Endothelial cell of umbilical vein (primary cell): ENCODE measurements at places on chromosomes 3 and 15. TPM values are rescaled to one million over a fixed set of nuclear protein-coding genes. Genes with fewer than 3 reads are reported as not detected.

The FMN1 gene
- polyA plus RNA-seq = 0.01 and 0.02 TPM in 2 replicates

The PGBD4 gene
- polyA plus RNA-seq = 0.39 and 0.41 TPM in 2 replicates

The PLCB2 gene
- 1.6 and 1.9 TPM in 2 replicates for polyA plus RNA-seq

DNA sequence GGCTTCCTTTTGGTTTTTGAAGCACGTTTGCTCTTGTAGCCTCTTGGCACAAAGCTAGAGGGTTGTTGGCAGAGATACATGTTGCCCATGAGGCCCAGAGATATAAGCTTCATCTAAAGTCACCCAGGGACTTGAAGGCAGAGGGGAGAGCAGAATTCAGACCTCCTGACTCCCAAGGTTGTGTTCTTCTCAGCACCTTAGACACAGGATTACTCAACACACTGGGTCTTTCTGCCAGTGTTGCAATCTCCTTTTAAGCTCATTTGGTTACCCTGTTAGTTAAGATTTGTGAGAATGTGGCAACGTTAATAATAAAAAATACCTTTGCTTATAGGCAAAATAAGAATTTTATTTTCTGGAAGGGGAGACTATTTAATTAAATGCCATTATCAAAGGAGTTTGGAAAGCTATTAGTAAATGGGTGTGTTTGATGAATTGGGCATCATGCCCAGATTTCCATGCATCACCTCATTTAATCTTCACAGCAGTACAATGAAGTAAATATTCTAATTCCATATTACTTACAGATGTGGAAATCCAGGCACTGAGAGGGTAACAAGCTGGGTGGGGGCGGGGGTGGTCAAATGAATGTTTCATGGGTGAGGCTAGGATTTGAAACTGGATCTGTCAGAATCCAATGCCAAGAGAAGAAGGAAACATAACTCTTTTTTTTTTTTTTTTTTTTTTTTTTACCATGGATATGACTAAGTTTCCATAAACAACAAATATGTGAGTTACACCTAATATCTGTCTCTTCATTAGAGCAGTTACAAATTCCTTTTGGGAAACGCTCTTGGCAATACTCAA lies 183.3 kb downstream of the NR1D2 start:
- no peak for DNase-seq
- no peak overlapping the region for H3K4me3 ChIP-seq
- H3K27me3 ChIP-seq = no peaks in the 10 kb centered on the region
- H3K36me3 ChIP-seq = no peaks in the 10 kb centered on the region

DNA sequence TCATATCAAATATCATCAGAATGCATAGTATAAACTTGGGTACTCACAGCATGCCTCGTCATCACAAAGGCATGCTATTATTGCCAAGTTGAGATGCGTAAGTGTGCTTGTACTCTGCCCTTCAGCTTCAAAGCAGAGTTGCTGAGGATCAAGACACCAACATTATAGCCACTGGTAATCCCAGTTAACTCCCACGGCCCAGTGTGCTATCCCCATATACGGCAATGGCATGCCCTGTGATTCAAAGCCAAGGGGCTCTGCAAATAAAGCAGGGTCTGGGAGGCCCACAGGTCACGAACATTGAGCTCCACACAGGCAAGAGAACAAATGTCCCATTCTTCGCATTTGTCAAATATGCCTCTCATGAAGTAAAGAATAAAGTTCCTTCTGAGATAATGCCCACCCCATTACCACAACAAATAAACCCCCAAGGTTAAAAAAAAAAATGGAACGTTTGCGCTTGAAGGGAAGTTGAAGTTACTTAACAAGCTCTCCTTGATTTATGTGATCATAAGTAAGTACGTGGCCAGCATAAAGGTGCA lies 298.1 kb upstream of the NECTIN3 start:
- no peak for DNase-seq
- H3K36me3 ChIP-seq = no peaks in the 10 kb centered on the region
- no peak overlapping the region for H3K27ac ChIP-seq
- H3K27me3 ChIP-seq = no peaks in the 10 kb centered on the region
- H3K4me1 ChIP-seq = no peaks in the 10 kb centered on the region

DNA sequence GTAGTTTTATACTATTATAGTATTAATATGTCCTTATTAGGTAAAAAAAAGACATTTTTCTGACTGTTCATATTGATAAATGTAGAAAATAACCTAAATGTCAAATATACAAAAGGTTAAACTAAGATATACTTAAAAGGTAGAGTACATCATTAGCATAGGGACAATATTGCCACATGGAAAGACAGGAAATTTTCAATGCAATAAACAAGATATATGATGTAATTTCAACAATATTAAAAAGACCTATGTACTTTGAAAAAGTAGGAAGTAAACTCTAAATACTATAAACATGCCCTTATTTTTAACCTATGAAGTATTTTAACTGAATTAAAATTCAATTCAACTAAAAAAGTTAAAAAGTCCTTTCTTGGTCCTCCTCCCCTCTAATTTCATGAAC lies 1.9 kb downstream of the SPG11 start:
- peaks cover 9% of the 10 kb centered on the region for H3K4me1 ChIP-seq
- no peaks in the 10 kb centered on the region for H3K27me3 ChIP-seq
- no peak for DNase-seq
- no peak overlapping the region for H3K27ac ChIP-seq
- no peaks in the 10 kb centered on the region for H3K36me3 ChIP-seq
- no peak overlapping the region for H3K4me3 ChIP-seq

DNA sequence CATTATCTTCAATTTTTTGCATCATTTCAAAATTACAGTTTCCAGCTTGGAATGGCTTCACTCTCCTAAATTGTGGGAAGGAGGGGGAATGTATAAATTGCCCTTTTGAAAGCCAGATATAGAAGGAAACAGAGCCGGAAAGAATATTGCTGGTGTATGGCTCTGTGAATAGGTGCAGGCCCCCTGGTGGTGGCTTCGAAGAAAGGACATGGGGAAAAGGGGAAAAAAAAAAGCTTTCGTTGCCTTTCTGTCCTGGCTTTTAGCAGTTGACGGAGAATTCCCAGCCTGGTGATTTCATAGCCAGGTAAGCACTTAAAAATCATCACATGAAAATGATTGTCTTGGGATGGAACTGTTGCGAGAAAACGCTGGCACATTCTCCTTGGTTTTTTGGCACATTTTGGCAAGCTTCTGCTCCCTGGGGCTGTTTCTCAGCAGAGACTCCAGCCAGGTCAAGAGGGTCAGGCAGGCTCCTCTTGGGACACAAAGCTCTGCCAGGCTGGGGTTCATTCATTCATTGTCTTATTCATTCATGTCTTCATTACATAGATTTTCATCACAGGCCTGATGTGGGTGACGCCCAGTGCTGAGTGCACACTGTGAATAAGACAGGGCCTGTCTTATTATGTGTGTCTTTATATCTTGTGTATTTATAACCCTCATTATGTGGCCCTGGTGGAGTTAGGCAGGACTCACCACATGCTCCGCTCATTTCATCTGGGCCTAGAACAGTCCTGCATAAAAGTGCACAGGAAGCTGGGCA lies 300.0 kb upstream of the TPM1 start:
- peak; percentile 64 for DNase-seq
- no peak overlapping the region for H3K27ac ChIP-seq
- no peaks in the 10 kb centered on the region for H3K27me3 ChIP-seq
- H3K36me3 ChIP-seq = no peaks in the 10 kb centered on the region
- no peak overlapping the region for H3K4me3 ChIP-seq
- no peaks in the 10 kb centered on the region for H3K4me1 ChIP-seq

GRCh38 chr3:27680517-27681246 lies 41.4 kb downstream of the EOMES start:
- no peak overlapping the region for H3K4me3 ChIP-seq
- H3K27ac ChIP-seq = peak overlapping the region; percentile 20
- DNase-seq = no peak
- H3K4me1 ChIP-seq = peaks cover 3% of the 10 kb centered on the region

DNA sequence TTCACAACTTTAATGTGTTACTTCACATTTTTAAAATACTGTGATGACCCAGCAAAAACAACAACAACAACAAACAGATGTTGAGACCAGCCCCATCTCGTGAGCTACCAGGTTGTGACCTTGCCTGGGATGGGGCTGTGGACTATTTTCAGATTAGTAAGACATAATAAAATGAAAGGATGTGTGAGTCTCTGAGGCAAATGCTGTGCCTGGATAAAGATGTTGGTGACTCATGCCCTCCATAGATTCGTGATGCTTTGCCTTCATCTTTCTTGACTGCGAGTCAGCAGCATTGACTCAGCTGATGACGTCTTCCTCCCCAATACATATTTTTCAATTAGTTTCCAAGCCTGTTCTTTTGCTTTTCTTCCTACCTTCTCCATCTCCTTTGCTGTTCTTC lies 453.0 kb upstream of the CFAP20DC start:
- no peaks in the 10 kb centered on the region for H3K4me1 ChIP-seq
- no peaks in the 10 kb centered on the region for H3K36me3 ChIP-seq
- H3K4me3 ChIP-seq = no peak overlapping the region
- DNase-seq = no peak

DNA sequence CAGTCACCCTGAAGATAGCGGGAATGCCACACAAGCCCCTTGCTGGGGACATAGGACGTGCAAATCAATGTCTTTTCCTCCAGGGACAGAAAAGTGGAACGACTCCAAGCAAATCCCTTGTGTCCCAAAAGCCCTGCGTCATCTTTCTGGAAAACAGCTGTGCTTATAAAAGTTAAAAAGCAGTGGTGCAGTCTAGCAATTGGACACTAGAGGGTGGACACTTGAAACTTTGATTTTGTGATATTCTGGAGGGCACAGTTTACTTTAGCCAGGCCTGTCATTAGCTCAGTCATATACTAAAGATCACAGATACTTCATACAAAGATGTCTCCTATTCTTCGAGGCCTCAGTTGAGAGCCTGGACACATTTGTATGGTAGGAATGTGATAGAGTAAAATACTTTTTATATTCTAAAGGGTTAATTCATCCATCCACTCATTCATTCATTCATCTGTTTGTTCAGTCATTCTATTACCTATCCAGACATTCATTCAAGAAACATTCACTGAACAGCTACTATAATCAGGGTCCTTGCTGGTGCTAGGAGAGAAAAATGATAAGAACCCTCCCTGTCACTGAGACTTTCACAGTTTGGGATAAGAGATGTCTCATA lies 63.8 kb upstream of the ANKRD34C start:
- DNase-seq = no peak
- no peak overlapping the region for H3K4me3 ChIP-seq
- no peaks in the 10 kb centered on the region for H3K4me1 ChIP-seq
- H3K27me3 ChIP-seq = no peaks in the 10 kb centered on the region
- H3K27ac ChIP-seq = no peak overlapping the region
- no peaks in the 10 kb centered on the region for H3K36me3 ChIP-seq

GRCh38 chr3:159252772-159253384 lies 451.0 kb downstream of the MFSD1 start:
- peaks cover 6% of the 10 kb centered on the region for H3K27me3 ChIP-seq
- peaks cover 6% of the 10 kb centered on the region for H3K4me1 ChIP-seq
- no peaks in the 10 kb centered on the region for H3K36me3 ChIP-seq
- peak; percentile 80 for DNase-seq
- no peak overlapping the region for H3K27ac ChIP-seq
- no peak overlapping the region for H3K4me3 ChIP-seq

- H3K27me3 ChIP-seq = no peaks in the 10 kb centered on the region
- H3K4me1 ChIP-seq = peaks cover 34% of the 10 kb centered on the region
- peak; percentile 66 for DNase-seq
- H3K36me3 ChIP-seq = no peaks in the 10 kb centered on the region
- peak overlapping the region; percentile 87 for H3K27ac ChIP-seq
Observed at GRCh38 chr3:124859025-124859424, 28.1 kb downstream of the ITGB5 start.

- H3K4me3 ChIP-seq = no peak overlapping the region
- H3K36me3 ChIP-seq = no peaks in the 10 kb centered on the region
- no peak for DNase-seq
- H3K27me3 ChIP-seq = no peaks in the 10 kb centered on the region
- no peak overlapping the region for H3K27ac ChIP-seq
- H3K4me1 ChIP-seq = no peaks in the 10 kb centered on the region
Observed at GRCh38 chr15:81955382-81956062, 90.3 kb downstream of the MEX3B start.

- no peak overlapping the region for H3K4me3 ChIP-seq
- no peaks in the 10 kb centered on the region for H3K27me3 ChIP-seq
- no peaks in the 10 kb centered on the region for H3K4me1 ChIP-seq
- no peak overlapping the region for H3K27ac ChIP-seq
- peak; percentile 36 for DNase-seq
Observed at GRCh38 chr3:78754066-78754743, 1013.6 kb downstream of the ROBO1 start.

DNA sequence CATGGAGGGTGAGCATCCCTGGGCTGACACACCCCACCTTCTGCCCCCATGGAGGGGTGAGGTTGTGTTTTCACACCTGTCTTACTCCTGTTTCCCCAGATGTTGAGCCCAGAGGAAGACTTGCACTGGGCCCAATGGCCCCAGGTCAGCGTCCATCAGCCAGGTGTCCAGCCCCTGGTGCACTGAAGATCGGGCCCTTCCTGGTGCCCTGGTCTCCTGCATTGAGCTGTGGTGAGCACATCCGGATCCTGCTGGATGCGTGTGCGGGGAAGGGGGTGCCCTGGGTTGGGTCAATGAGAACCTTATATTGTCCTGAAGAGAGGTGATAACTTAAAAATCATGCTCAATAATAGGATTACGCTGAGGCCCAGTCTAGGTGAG lies 227.3 kb downstream of the SNRPN start:
- no peak for DNase-seq
- no peaks in the 10 kb centered on the region for H3K27me3 ChIP-seq
- no peak overlapping the region for H3K4me3 ChIP-seq
- no peaks in the 10 kb centered on the region for H3K36me3 ChIP-seq
- H3K4me1 ChIP-seq = no peaks in the 10 kb centered on the region
